SK-MEL-5 (cell line): ENCODE measurements at places on chromosomes 3 and 15. TPM values are rescaled to one million over a fixed set of nuclear protein-coding genes. Genes with fewer than 3 reads are reported as not detected.

Gene SI
- total RNA-seq: not detected in 2 replicates

DNA sequence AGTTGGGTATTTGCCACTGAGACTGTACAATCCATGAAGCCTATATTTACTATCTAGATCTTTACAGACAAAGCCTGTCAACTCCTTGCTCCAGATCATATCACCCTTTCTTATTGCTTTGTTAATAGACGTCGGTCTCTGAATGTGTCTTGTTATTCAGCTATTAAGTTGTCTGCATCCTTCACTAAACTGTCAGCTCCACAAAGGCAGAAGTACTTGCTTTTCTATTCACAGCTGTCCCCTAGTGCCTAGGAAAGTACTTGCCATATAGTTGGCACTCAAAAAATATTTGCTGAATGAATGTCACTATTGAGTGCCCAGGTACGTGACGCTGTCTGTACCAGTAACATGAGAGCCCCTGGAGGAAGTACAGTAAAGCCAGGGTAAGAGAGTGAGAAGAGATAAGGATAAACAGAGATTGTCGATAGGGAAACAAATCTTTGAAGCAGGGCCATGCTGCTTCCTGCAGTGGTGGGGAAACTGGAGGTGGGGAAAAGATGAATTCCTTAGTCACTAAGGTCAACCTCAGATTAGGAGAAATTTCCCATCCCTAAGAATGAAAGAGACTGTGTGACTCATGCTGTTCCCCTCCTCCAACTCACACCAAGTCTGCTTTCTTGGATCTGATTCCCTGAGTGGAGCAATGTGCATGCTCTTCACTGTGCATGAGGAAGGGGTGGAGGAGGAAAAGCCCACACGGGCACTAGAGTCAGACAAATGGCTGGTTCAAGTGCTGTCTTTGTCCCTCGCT is 36.3 kb downstream of the PRICKLE2 start:
- DNase-seq: peak; percentile 41

DNA sequence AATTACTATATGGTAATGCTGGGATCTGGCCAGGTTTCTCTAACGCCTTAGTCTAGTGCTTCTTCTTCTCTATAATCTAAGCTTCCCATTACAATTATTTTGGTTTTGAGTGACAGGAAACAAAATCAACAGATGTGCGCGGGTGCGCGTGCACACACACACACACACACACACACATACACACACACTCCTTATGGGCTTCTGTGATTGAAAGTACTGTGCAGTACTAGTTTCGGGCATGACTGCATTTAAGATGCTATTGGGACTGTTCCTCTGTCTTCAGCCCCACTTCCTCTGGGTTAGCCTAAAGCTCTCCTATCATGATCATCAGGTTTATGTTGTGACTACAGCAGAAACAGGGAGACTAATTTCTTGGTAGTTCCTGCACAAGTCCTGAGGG is 32.2 kb downstream of the EPHB1 start:
- DNase-seq: no peak

DNA sequence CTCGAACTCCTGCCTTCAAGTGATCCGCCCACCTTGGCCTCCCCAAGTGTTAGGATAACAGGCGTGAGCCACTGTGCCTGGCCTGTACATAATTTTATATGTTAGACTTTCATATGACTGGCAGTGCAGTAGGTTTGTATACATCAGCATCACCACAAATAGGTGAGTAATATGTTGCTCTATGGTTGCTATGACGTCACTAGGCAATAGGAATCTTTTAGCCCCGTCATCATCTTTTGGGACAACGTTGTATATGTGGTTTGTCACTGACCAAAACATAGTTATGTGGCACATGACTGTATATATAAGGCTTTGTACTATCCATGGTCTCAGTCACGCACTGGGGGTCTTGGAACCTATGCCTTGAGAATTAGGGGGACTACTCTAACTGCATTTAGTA is 17.0 kb upstream of the DNAJC19 start:
- no peak for DNase-seq

- no peak for DNase-seq
Measured at GRCh38 chr15:89781891-89782618, 5.9 kb downstream of the MESP2 start.
